ENCODE measurements at places on chromosomes 6 and 20.

DNA sequence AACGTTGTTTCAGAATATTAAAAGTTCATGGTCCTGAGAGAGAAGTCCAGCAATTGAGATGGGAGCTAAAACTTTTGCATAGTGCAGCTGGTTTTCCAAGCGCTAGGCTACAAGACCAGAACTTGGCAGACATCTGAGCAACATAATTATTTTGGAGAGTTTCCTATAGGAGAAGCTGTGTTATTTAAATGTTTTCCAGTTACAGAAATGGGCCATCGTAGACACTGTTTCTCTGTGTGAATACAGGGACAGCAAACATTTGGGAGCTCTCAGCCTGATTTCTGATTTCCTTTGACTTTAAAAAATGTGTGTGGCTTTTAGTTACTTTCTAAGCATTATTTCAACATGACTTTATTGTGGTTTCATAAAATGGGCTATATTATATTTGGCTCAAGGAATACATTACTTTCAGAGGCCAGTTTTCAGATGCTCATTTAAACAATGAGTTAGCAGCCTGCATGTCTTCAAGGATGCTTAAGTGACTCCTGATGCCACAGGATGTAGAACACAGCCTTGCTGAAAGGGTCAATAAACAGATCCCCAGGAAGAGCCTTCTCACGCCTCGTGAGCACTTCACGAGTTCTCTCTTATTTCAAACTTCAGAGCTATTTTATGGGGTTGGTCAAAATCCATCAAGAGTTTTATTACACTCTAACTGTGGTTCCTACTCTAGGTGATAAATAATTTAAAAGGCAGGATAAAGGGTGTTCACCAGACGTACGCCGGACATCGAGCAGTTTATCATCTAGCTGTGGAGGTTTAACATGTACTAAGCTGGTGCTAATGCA is 193.8 kb downstream of the SMOC2 start:
- DNase-seq: no peak

DNA sequence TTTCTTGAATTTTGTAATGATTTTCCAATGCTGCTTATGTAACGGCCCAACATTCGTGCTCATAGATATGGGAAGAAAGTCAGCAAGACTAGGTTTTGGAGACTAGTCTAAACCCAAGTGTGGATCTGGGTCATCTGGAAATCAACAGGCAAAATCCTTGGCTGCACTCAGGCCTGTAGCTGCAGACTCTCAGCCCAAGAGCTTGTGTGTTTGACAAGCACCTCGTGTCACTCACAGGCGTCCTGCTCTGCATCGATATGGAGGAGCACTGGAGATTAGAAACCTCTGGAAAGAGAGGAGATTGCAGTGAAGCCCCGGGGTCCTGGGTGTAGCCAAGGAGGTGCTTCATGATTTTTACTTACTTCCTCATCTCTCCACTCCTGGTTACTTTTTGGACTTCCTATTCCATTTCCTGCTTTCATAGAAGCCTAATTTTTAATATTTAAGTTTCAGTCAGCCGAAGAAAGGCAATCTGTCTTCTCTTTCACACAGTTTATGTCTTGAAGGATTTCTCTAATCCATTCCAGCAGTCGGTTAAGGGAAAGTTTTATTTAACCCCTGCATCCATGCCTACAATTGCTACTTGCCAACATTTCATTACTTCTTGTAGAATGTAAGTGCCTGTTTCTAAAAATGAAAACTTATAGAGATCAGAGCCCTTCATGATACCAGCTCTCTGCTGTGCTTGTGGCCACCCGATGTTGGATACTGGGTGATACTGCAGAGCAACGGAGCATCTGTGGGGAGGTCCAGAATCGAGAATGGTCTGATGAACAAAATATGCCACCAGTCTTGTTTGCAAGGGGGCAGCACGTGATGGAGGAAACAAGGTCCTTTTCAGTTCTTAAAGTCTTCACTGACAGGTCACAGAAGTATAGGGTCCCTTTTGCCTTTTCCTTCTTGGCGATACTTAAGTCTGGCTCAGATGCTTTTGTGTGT is 296.3 kb downstream of the QKI start:
- DNase-seq: no peak

GRCh38 chr6:146990821-146991798 is 213.1 kb upstream of the STXBP5 start:
- DNase-seq: no peak

- DNase-seq: no peak
Observed at GRCh38 chr20:6094063-6094462, 28.8 kb downstream of the FERMT1 start.

DNA sequence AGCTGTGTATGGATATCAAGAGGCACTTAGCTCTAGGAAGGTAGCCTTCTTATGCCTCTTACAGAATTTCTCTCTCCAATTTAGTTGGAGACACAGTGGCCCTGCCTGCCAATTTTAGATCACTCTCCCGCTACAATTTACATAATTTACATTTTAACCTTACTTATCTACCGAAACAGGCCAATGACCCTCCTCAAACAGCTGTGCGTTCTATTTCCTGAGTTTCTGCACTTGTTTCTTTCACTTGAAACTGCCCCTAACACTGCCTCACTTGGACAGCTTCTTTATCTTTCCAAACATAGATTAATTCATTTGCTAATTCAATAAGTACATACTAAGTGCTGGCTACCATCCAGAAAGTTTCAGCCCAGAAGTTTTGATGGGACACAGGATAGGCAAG is 52.9 kb upstream of the HDDC2 start:
- DNase-seq: no peak

DNA sequence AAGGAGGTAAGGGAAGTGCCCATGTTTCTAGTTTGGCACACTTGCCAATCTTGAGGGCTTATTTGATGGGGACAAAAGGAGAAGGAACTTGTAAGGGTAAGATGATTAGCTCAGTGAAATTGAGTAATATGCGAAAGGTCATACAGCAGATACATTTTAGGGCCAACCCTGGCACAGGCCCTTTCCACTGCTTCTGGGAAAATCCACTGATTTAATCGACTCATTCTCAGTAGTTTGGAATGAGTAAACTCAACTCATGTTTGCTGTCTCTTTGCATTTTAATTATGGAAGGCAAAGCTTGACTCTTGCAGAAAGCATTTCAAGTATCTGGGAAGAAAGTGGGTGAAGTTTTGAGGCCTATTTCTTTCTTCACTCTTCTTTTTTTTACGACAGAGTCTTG is 20.0 kb downstream of the PHF20 start:
- no peak for DNase-seq

- no peak for DNase-seq
Observed at GRCh38 chr6:77466451-77467437, 3.5 kb upstream of the HTR1B start.

DNA sequence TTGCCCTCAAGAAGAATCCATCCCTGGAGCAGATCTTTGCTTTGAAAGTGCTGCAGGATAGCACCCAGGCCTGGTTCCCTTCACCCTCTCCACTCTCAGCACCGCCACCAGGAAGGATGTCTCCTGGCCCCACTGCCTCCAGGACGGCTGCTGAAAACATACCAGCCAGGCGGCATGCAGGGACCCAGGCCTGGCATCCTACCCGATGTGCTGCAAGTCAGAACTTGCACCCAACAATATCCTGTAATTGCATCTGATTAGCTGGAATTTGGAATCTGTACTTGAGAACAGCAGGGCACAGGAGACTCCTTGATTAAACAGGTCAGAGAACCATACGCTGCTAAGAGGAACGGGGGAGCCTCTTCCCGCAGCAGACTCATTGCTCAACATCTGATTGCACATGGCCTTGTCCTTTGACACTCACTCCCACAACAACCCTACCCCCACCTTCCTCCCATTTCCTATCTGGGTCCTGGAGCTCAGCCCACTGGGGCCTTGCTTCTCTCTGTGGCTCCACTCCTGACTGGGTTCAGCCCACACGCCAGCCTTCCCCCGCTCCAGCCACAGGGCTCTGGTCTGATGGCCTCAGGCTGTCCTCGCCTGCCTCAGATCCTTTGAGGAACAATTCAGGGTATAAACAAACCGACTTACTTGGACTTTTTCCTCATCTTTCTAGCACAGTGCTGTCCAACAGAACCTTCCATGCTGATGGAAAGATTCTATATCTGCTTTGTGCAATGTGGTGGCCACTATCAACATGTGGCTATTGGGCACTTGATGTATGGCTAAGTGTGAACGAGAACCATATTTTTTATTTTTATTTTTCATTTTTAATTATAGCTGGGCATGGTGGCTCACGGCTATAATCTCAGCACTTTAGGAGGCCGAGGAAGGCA is 78.0 kb downstream of the FGD2 start:
- DNase-seq: no peak

GRCh38 chr20:63163596-63164483 is 52.1 kb downstream of the YTHDF1 start:
- no peak for DNase-seq

DNA sequence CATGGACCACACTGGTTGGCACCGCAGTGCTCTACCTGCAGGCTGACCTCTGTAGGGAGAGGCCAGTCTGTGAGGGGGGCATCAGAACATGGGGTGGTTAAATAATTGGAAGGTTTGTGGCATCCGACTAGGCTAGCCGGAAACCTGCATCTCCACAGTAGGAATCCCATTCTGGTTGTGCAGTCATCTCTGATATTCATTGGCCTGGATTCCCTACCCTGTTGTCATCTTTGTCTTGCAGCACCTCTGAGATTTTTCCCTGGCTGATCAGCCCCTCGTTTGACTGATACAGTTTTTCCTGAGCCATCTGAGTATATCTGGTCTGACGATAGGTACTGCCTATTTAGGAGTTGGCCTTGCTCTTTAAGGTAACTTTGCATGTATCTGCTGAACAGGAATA is 259.4 kb downstream of the TMEM242 start:
- DNase-seq: no peak

GRCh38 chr20:62782149-62782892 is 14.0 kb upstream of the MRGBP start:
- no peak for DNase-seq

DNA sequence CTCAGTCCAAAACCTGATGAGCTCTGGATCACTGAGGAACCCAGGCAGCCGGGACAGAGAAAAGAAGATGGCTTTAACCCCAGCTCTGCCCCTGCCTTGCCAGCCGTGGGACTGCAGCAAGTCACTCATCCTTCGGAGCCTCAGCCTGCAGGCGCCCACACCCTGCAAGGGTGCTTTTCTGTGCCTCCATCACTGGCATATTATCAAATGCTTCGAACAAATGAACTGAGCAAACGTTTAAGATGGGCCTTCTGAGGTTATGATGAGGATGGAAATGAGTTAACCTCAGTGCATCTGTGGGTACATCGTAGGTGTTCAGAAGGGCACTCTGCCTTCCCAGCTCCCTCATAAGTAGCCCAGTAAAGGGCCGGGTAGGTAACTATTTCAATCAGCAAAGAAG is 79.0 kb downstream of the NFATC2 start:
- no peak for DNase-seq

GRCh38 chr20:12049125-12049524 is 131.4 kb downstream of the BTBD3 start:
- DNase-seq: no peak

- DNase-seq: no peak
Observed at GRCh38 chr20:63448031-63448430, 24.4 kb downstream of the KCNQ2 start.

DNA sequence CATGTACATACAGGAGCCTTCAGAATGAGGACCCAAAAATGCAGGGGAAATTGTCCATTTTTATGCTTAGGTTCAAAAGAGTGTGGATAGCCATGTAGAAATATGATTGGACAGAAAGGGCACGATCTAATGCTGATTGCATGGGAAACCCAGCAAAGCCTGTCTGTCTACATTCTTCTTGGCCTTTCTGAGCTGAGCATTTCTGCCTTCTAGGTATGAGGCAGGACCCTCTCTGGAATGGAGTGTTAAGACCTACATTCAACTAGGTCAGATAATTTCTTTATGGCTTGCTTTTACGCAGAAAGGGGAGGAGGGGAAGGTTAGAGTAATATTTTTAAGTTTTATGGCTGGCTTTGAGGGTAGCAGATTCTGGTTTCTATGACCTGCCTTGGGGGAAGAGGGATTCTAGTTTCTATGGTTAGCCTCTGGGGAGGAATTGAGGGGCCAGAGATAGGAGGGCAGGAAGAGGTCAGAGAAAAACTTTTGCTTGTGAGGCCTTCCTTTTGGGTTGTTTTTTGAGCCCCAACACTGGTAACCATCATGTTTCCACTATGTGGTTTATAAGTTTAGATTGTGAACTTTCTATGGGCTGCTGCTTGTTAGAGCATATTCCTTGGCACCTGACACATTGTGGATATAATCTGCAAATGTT is 63.5 kb downstream of the LYRM2 start:
- DNase-seq: no peak

- DNase-seq: no peak
Observed at GRCh38 chr6:37759221-37760144, 60.0 kb upstream of the ZFAND3 start.

All from endothelial cell (in vitro differentiated cells).